CD4-positive, CD25-positive, alpha-beta regulatory T cell (primary cell): ENCODE measurements at places on chromosomes 1 and 21. TPM values are rescaled to one million over a fixed set of nuclear protein-coding genes. Genes with fewer than 3 reads are reported as not detected.

- no peaks in the 10 kb centered on the region for H3K36me3 ChIP-seq
- no peak overlapping the region for H3K27ac ChIP-seq
- DNase-seq = no peak
- H3K4me3 ChIP-seq = no peak overlapping the region
- no peaks in the 10 kb centered on the region for H3K4me1 ChIP-seq
Measured at GRCh38 chr21:27047658-27048314, 80.9 kb upstream of the ADAMTS5 start.

Gene RGS1
- 186 TPM for polyA plus RNA-seq

Gene PFKFB2
- polyA plus RNA-seq = 0.32 TPM

- H3K4me1 ChIP-seq = peaks cover 53% of the 10 kb centered on the region
- H3K36me3 ChIP-seq = no peaks in the 10 kb centered on the region
- no peak overlapping the region for H3K27ac ChIP-seq
- no peaks in the 10 kb centered on the region for H3K27me3 ChIP-seq
Measured at GRCh38 chr1:27599605-27600497, 4.1 kb downstream of the AHDC1 start.

Gene CTNNBIP1
- polyA plus RNA-seq = 5.9 TPM

DNA sequence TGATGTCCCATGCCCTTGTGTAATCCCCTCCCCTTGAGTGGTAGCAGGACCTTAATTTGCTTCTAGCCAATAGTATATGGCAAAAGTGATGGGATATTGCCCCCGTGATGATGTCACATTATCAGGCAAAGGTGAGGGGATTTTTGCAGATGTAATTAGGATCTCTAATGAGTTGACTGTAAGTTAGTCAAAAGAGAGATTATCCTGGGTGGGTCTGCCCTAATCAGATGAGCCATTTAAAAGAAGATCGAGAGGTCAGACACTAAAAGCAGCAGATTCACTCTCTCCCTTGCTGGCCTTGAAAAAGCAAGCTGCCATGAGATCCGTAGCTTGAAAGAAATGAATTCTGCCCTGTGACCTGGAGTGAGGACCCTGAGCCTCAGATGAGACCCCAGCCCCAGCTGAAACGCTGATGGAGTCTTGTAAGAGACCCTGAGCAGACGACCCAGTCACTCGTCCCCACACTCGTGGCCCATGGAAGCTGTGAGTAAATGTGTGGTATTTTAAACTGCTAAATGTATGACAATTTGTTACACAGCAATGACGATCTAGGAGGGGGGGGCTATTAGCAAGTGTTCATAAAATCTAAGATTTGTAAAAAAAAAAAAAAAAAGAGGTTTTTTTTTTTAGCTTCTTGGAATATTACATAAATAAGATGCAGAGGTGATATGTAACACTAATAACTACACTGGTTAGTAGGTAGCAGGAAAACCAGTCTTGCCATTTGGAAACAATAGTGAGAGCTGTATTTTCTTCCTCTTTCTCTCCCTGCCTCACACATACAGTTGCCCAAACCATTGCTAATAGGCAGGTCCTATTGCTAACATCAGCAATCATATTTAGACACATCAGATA, 50.3 kb upstream of the TARBP1 start:
- H3K36me3 ChIP-seq = no peaks in the 10 kb centered on the region
- no peak overlapping the region for H3K4me3 ChIP-seq
- no peak for DNase-seq
- peaks cover 5% of the 10 kb centered on the region for H3K27me3 ChIP-seq
- no peaks in the 10 kb centered on the region for H3K4me1 ChIP-seq
- H3K27ac ChIP-seq = no peak overlapping the region

DNA sequence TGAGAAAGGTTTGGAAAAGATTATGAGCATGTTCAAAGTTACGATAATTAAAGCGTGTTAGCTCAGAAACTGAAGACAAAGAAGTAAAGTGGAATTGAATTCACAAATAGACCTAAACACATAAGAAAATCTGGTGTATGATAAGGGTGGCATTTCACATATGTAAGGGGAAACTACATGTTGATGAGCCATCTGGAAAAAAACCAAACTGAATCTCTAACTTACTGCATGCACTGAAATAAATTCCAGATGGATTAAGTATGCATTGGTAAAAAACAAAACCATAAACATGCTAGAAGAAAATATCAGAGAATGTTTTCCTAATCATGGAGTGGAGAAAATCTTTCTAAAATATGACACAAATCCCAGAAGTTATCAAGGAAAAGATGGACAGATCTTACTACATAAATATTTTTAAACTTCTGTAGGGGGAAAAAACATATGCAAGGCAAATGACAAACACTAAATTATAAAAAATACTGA, 34.0 kb upstream of the CTPS1 start:
- H3K27ac ChIP-seq = no peak overlapping the region
- H3K4me3 ChIP-seq = no peak overlapping the region
- DNase-seq = no peak
- no peaks in the 10 kb centered on the region for H3K4me1 ChIP-seq
- no peaks in the 10 kb centered on the region for H3K36me3 ChIP-seq

DNA sequence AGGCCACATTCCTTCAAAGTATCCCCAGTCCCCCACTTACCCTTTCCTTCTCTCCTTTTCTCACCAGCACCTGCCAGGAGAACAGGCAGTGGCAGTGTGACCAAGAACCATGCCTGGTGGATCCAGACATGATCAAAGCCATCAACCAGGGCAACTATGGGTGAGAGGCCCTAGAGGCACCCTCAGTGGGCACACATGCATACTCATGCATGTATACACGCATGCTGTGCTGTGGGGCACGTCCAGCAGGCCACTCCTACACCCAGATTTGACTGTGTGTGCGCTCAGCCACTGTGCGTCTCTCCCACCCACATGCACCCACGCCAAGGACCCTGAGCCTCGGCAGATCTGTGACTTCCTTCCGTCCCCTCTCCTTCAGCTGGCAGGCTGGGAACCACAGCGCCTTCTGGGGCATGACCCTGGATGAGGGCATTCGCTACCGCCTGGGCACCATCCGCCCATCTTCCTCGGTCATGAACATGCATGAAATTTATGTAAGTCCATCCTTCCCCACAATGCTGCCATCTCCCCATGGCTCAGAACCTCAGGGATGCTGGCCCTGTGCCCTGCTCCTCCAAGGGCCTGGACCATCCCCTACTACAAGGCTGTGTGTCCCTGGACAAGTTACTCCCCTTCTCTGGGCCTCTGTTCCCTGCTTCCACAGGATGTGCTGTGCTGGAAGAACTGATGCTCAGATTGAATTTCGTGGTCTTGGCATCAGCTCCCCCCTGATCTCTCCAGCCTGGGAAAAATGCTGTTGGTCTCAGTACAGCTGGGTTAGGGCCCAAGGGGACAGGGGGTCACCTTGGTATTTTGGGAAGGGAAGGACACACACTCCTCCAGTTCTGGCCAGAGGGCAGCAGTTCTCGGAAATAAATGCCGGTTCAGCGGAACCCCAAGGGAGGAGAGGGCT, 7.0 kb downstream of the TINAGL1 start:
- peaks cover 3% of the 10 kb centered on the region for H3K4me1 ChIP-seq
- H3K36me3 ChIP-seq = no peaks in the 10 kb centered on the region
- no peak overlapping the region for H3K27ac ChIP-seq
- no peak overlapping the region for H3K4me3 ChIP-seq

DNA sequence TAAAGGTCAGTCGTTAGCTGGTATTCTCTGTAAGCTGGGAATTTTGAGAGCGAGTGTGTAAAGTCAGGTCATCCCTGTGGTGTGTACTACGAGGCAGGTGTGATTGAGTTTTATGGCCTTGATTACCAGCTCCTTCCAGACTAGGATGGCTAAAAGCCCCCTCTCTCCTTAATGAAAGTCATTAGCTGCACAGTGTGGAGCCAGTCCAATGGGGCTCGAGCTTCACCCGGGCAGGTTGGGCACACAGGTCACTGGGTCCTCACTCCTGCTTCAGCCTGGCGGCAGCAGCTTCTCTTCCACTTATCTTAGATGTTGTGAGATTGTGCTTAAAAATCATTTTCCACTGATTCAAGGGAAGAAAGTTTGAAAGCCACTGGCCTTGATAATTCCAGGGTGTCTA, 3.0 kb downstream of the DMRTB1 start:
- no peak overlapping the region for H3K27ac ChIP-seq
- no peaks in the 10 kb centered on the region for H3K4me1 ChIP-seq
- no peak for DNase-seq
